ENCODE measurements at places on chromosomes 6 and 20.

- peak; percentile 38 for DNase-seq
Observed at GRCh38 chr6:142566628-142567396, 265.0 kb downstream of the ADGRG6 start.

DNA sequence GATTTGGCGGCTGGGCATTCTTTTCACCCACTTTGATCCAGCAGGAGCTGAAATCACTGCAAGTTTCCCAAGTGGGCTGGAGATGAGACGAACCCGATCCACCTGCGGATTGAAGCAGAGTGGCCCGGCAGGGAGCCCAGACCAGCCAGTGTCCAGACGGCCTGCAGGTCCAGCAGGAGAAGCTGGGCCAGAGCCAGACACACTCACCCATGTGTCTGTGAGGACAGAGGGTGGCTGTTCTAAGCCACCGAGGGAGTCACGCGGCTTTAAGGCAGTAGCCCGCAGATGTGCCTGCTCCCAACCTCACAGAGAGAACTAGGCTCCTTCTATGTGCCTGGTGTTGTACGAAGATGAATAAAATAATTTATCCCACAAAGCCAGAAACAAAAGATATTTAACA lies 200.7 kb downstream of the WDR27 start:
- no peak for DNase-seq

DNA sequence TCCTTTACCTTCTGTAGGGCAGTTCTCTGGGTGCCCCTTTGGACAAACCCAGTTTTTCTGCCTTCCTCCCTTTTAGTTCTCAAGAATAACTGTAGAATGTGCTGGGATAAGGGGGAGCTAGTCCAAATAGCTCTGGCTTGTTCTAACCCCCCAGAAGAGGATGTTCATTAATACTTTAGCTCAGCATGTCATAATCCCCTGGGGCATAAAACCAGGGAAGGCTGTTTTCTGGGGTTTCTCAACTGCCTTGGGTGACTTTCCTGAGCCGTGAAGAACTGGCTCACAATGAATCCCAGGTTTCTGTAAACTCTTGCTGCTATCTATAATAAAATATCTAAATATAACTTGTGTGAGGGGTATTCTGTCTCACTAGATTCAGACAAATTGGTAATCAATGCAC lies 44.5 kb upstream of the RNF217 start:
- no peak for DNase-seq

- no peak for DNase-seq
Observed at GRCh38 chr20:7490288-7490687, 450.0 kb downstream of the HAO1 start.

GRCh38 chr6:49252901-49253300 lies 210.2 kb downstream of the MMUT start:
- no peak for DNase-seq

GRCh38 chr6:98416027-98416426 lies 418.3 kb upstream of the POU3F2 start:
- no peak for DNase-seq

GRCh38 chr6:135814043-135814442 lies 37.5 kb upstream of the PDE7B start:
- no peak for DNase-seq

DNA sequence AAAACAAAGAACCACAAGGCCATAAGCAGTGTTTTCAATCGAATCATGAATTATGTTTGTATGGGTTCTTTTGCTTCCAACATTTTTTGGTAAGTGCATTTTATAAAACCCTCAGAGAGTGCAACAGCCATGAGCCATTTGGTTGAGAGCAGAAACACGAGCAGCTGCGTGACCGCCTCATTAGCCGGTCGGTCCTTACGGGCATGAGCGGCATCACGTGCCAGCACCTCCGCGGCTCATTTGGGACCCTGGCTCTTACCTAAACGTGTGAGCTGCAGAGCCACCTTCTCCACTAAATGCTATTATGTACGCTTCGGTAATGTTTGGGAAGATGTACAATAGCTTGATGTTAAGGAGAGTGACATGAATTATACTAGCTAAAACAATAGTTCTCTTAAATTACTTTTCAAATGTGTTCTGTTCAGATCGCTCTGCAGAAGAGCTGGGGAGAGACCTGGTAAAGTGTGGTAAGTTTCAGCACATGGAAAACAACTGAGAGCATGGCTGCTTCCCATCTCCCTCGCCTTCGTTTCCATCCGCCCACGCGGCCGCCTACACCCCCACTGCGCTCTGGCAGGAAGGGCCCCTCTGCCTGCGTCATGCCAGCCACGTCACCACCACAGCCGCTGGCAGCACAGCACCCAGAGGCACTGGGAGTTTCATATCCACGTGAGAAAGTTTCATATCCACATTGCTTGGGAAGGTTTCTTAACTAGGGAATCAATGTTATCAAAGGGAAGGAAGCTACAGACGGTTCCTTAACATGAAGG lies 23.7 kb upstream of the PDE10A start:
- DNase-seq = no peak

- DNase-seq = no peak
Observed at GRCh38 chr20:34201531-34201930, 39.7 kb upstream of the ASIP start.

DNA sequence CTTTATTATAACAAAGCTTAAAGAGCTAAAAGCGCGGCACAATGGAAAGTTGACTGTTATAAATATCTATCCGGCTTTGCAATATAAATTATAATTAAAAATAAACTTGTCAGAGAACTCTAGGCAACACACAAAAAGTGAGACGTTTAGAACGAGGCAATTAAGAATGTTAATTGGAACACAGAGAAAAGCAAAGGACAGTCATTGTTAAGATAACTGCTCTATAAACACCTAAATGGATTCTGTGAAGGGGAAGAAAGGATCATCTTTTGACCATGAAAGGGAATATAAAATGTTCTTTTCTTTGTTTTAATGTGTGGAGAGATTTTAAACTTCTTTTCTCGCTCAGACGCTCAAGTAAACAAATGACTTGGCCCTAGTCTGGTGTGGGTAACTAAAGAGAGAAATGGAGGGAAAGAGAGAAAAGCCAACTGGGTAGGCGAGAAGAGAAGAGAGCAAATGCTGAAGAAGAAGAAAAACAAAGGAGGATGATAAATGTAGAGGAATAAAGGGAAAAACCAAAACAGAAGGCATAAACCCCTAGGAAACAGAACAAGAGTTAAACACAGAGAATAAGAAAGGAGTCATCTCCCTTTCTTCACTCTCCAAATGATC lies 9.3 kb upstream of the SALL4 start:
- DNase-seq = no peak

GRCh38 chr6:138275976-138276375 lies 57.7 kb upstream of the PBOV1 start:
- DNase-seq = no peak

DNA sequence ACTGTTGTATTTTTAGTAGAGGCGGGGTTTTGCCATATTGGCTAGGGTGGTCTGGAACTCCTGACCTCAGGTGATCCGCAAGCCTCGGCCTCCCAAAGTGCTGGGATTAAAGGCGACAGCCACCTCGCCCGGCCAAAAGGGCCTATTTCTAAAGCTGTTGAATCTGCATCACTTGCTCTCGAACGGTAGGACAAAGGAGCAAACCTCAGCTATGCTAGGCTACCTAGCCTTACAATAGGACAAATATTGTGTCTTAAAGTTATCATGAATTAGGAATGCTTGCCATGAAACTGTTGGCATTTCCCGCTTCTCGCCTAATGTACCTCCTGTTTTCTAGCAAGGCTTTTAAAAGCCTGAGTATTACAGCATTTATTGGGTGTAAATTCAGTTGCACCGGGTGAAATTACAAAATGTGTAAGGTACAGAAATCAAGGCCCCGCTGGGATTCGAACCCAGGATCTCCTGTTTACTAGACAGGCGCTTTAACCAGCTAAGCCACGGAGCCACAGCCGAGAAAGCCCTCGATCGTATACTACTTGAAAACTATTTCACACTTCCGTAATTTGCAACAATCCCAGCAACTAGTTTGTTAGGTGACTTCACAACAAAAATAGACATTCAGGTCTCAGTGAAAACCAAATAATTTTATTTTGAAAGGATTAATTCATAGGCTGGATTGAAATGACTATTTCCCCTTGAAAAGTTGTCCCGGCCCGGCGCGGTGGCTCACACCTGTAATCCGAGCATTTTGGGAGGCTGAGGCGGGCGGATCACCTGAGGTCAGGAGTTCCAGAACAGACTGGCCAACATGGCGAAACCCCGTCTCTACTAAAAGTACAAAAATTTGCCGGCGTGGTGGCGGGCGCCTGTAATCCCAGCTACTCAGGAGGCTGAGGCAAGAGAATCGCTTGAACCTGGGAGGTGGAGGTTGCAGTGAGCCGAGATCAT lies 211.6 kb upstream of the ZNF184 start:
- no peak for DNase-seq

DNA sequence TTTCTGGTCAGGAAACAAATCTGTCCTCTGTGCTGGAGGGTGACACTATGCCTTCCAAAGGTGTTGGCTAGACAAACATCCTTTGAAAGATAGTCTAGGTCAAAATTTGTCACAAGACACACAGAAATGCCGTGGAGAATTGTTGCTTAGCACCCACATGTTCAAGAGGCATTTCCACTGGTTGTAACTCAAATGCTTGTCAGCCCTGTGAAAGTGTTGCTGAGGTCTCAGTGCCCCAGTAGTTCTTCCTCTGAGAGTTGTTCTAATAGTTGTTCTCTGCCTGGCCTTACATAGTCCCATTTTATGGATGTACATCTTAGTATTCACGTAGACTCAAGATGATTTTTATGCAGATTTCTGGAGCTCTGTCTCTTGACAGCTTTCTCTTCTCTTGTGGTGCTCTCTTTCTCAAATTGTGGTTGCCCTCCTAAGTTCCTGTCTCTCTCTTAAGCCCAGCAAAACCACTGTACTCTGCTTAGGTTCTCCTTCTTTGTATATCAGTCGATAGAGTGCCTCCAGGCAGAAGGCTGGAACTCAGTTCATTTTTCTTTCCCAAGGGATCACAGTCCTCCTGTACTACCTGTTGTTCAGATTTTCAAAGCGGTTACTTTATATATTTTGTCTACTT lies 39.5 kb upstream of the REV3L start:
- no peak for DNase-seq

DNA sequence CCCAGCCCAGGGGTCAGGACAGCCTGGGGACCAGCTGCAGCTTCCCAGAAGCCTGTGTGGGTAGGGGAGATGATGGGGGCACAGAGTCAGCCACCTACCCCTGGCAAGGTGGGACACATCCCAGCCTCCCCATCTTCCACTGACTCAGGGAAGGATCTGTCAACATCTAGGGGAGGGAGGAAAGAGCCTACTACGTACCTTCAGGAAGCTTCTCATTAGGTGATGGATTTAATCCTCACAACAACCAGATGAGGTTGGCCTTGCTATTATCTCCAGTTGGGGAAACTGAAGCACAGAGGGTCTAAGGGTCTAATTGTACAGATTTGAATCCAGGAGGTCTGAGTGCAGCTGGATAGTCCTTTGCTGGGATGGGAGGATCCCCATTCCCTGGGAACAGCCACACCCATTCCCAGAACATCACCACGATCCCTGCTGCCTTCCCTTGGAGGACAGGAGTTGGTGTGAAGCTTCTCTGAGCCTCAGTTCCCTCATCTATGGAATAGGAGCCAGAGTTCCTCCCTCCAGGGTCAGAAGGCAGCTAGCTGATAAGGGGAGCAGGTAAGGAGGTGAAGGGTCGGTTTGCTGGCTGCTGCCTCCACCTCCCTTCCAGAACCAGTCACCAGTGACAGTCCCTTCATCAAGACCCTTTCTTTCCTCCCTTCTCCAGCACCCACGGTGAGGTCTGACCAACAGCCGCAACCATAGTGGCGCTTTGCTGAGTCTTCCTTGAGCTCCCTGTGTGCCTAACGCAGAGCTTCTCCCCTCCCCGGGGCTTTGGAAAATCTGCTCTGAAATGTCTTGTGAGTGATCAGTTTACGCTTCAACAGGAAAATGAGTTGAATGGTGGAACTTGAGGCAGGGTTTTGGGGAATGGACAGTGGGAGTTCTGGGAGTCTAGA lies 56.8 kb downstream of the CEBPB start:
- no peak for DNase-seq

DNA sequence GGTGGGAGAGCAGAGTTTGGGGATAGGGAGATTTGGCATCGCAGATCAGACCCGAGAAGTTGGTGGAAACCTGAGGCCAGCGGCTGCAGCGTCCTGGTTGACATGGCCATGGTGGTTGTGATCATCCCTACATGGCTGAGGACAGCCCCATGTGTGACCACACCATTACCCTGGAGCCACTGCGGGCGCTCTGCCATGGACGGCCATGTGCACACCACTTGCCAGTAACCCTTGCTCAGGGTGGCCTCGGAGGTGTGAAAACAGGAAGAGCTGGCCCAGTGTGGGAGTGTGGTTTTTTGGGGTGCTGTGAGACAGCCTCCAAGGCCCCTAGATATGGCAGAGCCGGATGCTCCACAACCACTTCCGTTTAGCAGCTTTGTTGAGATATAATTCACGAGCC lies 64.4 kb downstream of the TMEM242 start:
- no peak for DNase-seq

- DNase-seq = no peak
Observed at GRCh38 chr6:42532038-42532669, 31.7 kb upstream of the UBR2 start.

DNA sequence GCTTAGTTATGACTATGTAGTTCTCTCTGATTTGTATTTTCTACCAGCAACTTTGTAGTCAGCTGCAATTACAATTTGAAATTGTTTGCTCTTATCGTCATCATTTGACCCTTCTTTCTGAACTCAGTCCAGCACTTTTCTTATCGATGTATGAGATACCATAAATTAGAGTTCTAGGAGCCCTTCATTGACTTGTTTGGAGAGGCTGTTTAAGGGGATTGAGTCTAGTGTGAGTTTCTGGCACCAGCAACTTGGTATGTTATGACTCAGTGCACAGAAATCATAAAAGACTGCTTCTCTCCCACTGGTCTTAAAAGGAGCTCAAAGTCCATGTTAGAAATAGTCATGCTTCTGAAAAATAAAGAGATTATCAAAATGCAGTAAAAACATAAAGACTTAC lies 190.3 kb downstream of the TENT5A start:
- no peak for DNase-seq

DNA sequence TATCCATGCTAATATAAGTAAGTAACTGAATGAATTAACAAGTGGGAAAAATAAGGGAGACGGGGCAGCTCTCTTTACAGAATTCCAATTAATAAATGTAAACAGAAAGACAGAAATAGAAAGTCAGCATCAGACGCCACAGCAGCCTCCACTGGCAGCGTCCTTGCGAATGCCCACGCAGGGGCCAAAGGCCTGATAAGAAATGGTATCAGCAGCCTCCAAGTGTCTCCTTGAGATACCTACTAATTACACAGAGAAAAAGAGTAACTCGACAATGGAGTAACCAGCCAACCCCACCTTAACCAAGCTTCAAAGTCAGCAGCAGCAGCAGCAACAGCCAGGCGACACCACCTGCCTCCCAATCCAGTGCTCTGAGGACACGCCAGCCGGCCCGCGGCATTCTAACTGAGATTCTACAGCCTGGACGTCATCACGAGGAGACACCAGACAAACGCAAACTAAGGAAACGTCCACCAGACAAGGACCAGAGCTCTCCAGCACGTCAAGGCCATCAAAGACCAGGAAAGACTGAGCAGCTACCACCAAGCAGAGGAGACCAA lies 78.8 kb downstream of the TAF4 start:
- DNase-seq = no peak

DNA sequence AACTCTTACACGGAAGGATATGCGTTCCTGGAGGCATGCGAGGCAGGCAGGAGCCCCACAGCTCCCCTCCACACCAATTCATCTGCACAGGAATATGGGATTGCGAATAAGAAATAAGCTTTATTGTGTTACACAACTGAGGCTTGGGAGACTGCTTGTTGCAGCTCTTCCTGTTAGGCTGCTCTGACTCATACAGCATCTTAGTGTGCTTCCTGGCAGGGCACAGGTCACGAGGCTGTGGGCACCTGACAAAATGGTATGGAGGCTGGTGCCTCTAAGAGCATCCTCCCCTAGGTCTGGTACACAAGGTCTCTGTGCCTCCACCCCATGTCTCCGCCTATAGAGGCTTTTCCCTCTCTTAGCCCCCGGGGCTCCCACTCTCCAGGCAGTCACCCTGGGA lies 6.8 kb downstream of the SLC22A3 start:
- no peak for DNase-seq

All from right renal cortex interstitium (tissue), 3 donors.